SHP77 treated with DMSO at 0.1 percent for 48 hours (cell line): ENCODE measurements at places on chromosomes 16 and 17.

DNA sequence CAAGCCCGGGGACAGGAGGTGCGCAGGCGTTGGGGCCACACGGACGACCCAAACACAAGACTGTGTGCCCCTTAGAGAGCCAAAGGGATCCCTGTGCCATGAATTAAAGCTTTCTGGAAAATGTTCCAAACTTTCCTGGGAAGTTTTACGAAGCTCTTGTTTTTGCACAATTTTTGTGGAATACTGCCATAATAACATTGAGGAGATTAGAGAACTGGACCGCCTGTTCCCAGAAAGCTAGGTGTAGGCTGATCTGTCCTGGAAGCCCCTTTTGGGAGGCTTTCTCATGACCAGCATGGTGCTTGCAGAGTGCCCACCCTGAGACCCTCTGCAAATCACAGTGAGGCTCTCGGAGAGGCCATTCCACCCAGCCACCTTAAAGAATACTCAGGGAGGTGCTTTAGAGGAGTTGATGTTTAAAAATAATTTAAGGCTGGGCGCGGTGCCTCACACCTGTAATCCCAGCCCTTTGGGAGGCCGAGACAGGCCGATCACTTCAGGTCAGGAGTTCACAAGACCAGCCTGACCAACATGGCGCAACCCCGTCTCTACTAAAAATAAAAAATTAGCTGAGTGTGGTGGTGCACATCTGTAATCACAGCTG, 1.1 kb downstream of the KDM8 start:
- no peak for DNase-seq

DNA sequence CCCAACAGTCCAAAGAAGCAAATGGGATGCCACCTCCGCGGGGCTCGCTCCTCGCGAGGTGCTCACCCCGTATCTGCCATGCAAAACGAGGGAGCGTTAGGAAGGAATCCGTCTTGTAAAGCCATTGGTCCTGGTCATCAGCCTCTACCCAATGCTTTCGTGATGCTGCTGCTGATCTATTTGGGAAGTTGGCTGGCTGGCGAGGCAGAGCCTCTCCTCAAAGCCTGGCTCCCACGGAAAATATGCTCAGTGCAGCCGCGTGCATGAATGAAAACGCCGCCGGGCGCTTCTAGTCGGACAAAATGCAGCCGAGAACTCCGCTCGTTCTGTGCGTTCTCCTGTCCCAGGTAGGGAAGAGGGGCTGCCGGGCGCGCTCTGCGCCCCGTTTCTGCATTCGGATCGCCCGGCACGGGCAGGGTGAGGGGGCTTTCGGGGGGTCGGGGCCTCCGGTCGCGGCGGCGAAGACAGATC, at the start of gene CDH13:
TSS of gene CDH13 (plus strand) at position 179 of the 471 bp plus-strand sequence.
- DNase-seq = no peak

GRCh38 chr16:1464894-1465566, 9.8 kb downstream of the CLCN7 start:
- DNase-seq = no peak

DNA sequence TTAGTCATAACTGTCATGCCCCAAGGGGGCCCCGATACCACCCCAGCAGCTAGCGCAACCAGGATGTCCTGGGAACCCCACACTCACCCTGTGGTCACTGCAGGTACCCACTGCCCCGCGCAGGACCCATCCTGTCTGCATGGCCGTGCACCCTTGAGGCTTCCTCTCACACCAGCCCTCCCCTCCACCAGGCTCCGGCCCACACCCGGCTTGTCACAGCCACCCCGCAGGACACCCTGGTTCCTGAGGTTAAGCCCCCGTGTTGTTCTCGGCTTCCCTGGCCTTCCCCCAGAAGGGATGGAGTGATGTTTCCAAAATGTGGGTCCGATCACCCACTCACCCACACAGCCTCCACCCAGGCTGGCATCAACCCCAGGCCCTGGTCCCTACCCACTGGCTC, 7.5 kb downstream of the DNASE1L2 start:
- DNase-seq = no peak

- DNase-seq = peak; percentile 66
Observed at GRCh38 chr16:75296606-75297005, 45.2 kb upstream of the BCAR1 start.
